ENCODE measurements at places on chromosomes 6 and 20.

GRCh38 chr6:87483929-87484328 is 11.2 kb downstream of the SLC35A1 start:
- DNase-seq = no peak

GRCh38 chr20:35561671-35562070 is 19.8 kb downstream of the ERGIC3 start:
- DNase-seq = no peak

DNA sequence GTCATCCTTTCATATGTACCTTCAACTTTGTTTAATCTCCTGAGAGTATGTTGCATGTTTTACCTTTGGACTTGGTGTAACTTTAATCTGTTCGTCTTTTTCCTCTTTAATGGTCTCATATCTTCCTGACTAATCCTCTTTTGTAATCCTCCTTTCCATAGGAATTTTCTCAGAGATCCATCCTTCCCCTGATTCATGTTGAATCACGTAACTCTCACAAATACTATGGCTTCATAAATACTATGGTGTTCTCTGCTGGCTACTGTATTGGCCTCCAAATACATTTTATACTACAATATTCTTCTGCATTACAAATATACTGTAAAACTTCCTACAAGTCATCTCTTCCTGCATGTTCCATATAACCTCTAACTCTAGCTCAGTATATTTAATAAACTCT is 317.7 kb upstream of the ADGRB3 start:
- no peak for DNase-seq

GRCh38 chr6:154792761-154793160 is 59.5 kb downstream of the SCAF8 start:
- DNase-seq = no peak

DNA sequence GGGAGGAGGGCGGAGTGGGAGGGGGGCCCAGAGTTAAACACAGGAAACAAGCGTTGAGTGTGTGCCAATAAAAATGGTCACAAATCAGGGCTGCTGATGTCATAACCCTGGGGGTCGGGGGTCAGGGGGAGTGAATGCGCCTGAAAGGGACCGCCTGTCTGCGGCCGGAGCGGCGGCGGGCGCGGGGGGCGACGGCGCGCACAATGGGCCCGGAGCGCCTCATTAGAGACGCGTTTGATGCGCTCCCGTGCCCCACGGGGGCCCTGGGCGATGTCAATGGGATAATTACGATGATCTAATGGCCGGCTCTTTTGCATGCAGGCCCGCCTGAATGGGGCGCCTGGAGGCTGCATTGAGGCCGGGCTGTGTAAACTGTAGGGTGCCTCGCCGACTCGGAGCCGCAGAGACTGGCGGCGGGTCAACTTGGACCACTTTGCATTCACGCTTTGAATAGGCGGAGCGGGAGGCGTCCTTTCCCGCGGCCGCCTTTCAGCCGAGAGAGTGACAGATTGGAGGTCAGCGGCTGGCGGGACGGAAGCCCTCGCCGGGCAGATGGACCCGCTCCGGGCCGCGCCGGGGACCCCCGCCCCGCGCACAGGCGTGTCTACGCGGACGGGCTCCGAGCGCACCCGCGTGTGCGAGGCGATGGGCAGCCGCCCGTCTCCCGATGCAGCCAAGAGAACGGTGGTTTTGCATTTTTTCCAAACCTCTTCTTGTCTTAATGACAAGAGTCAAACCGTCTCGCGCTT is 296.1 kb downstream of the TFAP2C start:
- DNase-seq = no peak

- DNase-seq = no peak
These were observed 62.0 kb downstream of the ZFP64 start for GRCh38 chr20:52129611-52130010.

GRCh38 chr6:169317441-169318202 is 64.0 kb upstream of the THBS2 start:
- no peak for DNase-seq

GRCh38 chr6:26271668-26272024 is 93.4 kb upstream of the BTN3A2 start:
- DNase-seq = no peak

DNA sequence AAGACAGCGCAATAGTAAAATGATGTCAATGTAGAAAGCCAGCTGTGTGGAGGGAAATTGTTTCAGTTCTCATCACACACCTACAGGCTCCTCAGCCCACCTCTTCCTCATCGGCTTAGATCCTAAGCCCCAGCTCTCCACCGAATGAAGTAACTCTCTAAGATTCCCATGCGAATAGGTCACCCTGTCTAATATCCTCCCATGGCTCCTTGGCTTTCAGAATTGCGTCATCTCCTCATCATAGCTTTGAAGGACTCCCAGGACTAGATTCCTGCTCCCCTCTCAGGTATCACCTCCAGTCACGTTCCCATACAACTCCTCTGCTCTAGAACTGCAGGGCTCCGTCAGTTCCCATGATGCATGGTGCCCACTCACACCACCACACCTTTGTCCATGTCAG is 16.2 kb upstream of the SLC22A16 start:
- no peak for DNase-seq

DNA sequence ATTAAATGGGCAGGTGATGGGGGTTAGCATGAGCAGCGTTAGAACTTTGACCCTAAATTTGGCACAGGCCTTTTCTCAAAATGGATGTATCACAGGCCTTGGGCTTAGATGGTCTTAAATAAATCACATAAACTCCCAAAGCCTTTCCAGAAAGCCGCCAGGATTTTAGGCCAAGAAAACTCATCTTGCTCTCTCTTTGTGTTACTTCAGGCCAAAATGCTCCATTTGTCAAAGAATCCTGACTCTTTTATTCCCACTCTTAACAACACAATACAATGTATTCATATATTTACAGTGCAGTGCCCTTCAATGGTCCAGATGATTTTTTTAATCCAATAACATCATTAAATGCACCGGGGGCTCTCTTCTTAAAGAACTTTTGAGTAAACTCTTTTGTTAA is 5.9 kb upstream of the TCP11 start:
- DNase-seq = no peak

DNA sequence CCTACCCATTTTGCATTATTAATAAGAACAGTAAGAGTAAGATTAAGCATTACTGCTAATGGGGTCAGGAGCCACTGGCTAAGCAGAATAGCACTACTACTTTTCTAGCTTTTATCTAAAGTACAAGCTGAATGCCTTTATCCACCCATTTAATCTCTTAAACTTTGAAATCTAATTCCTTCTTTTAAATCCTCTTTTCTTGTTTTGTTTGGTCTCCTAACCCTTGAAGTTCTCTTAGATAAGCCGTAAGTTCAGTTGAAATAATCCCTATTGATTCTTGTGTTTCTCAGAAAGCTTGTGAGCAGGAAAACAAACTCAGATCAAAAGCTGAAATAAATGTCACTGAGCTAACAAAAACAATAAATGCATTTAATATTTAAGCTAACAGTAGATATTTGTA is 380.2 kb downstream of the TBC1D32 start:
- no peak for DNase-seq

DNA sequence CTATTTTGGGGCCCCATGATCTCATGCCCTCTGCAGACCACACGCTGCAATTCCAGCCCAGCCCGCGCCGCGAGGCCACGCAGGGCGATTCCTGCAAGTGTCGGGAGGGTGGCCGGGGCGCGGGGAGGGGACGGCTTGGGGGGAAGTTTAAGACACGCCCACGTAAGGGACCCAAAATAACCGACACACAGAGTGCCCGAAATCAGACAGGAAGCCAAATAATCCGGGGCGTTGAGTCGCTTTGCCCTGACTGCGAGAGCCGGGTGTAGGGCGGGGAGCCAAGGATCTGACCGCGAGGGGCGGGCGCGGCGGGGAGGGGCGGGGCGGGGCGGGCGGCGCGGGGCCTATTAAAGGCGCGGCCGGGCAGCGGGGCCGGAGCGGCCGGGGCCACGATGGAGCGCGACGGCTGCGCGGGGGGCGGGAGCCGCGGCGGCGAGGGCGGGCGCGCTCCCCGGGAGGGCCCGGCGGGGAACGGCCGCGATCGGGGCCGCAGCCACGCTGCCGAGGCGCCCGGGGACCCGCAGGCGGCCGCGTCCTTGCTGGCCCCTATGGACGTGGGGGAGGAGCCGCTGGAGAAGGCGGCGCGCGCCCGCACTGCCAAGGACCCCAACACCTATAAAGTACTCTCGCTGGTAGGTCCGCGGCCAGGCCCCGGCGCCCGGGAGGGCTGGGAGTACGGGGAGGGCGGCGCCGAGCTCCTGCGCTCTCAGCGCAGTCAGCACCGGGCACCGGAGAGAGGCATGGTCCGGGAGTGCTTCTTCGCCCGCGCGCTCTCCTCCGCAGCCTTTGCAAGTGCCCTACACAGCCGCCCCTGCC is at the start of gene ENPP1:
ENPP1 (plus strand) TSS at position 377 of the 816 bp plus-strand sequence; CDS start at position 393, 16 bp downstream.
- DNase-seq = peak; percentile 46

DNA sequence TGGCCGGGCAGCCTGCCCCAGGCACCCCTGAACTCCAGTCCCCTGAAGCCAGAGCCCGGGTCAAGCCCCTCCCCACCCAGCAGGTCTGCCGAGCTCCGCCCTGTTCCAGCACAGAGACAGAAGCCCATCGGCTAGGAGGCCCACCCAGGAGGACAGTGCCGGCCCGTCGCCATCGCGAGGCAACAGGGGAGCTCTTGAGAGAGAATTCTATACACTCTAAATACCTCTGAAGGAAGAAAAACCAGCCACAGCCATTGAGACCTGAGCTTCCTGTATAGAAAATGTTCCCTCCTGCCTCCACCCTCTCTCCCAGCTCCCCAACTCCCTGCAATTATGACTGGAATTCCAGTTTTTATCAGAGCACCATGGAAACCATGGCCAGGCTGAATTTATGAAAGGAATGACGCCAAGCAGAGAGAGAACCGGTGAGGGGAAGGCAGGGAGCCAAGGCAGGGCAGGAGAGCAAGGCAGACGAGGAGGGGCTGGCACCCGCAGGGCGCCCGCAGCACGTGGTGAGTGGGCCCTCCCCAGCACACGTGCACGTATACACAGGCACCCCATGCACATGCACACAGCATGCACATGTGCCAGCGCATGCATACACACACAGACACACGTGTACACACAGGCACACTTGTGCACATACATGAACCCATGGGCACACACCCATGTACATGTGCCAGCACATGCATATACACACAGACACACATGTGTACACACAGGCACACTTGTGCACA is 27.6 kb upstream of the MRGBP start:
- DNase-seq = no peak

GRCh38 chr20:9028419-9028818 is 40.5 kb upstream of the PLCB4 start:
- DNase-seq = no peak

GRCh38 chr6:9985481-9985880 is 429.4 kb downstream of the TFAP2A start:
- no peak for DNase-seq

DNA sequence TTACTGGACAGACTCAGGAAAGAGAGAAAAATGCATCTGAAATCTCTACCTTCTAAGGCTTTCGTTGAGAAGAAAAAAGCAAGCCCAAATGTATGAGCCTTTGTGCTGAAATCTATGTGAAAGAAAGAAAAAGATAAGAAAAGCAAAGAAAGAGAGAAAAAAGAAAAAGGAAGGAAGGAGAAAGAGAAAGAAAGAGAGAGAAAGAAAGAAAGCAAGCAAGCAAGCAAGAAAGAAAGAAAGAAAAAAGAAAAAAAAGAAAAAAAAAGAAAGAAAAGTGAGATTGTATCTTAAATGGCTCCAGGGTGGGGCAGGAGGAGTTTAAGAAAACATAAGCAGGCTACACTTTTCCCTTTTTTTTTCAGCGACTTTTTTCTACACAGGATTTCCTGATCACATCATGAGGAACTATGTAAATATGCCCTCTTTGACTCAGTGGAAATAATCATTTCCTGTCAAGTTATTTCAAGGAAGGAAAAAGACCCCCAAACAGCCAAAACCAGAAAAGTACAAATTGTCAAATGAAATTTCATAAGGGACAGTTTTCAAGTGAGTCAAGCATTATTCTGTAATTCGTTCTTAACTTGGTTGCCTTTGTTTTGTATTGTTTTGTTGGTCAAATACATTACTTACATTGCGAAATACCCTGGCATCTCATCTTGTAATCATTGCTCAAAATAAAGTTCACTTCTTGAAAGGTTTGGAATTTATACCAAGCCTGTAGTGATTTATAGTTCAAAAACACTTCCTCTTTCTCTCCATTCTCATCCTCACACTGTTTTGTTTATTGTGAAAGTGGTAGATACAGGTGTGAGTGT is 79.5 kb upstream of the RNF217 start:
- DNase-seq = no peak

- DNase-seq = no peak
These were observed 728.3 kb upstream of the CHD6 start for GRCh38 chr20:42346189-42347170.

DNA sequence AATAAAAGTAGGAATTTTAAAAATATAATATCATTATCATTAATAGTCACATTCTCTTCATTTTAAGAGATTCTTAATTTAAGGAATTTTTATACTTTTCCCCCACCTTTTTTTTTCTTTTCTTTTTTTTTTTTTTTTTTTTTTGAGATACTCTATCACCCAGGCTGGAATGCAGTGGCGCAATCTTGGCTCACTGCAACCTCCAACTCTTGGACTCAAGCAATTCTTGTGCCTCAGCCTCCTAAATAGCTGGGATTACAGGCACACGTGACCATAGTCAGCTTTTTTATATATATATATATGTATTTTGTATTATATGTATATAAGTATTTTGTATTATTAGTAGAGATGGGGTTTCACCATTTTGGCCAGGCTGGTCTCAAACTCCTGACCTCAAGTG is 457.7 kb downstream of the CDKAL1 start:
- no peak for DNase-seq

DNA sequence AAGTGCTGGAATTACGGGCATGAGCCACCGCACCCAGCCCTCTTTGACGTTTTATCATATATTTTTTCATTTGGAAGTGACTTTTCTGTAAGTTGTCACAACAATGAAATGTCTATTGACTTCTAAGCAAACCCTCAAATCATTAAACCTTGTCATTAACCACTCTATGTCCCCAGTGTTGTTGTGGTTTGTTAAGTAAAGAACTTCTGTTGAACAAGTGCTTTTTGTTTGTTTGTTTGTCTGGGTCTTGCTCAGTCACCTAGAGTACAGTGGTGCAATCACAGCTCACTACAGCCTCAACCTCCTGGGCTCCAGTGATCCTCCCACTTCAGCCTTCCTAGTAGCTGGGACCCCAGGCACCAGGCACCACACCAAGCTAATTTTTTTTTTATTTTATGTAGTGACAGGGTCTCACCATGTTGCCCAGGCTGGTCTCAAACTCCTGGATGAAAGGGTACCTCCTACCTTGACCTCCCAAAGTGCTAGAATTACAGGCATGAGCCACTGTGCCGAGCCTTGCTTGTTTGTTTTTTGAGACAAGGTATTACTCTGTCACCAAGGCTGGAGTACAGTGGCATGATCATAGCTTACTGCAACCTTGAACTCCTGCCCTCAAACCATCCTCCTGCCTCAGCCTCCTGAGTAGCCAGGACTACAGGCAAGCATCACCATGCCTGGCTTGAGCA is 57.6 kb upstream of the LOC128125822 start:
- DNase-seq = no peak

GRCh38 chr6:144215402-144215931 is 65.2 kb downstream of the STX11 start:
- no peak for DNase-seq

GRCh38 chr6:12749531-12750379 is 33.2 kb downstream of the PHACTR1 start:
- no peak for DNase-seq

- DNase-seq = no peak
These were observed 425.0 kb downstream of the COL12A1 start for GRCh38 chr6:74780831-74781230.

- DNase-seq = no peak
These were observed 348.3 kb downstream of the CDH26 start for GRCh38 chr20:60306551-60306950.

- no peak for DNase-seq
These were observed 3.5 kb upstream of the COL20A1 start for GRCh38 chr20:63289311-63290135.
